ENCODE measurements at places on chromosomes 6 and 20.

DNA sequence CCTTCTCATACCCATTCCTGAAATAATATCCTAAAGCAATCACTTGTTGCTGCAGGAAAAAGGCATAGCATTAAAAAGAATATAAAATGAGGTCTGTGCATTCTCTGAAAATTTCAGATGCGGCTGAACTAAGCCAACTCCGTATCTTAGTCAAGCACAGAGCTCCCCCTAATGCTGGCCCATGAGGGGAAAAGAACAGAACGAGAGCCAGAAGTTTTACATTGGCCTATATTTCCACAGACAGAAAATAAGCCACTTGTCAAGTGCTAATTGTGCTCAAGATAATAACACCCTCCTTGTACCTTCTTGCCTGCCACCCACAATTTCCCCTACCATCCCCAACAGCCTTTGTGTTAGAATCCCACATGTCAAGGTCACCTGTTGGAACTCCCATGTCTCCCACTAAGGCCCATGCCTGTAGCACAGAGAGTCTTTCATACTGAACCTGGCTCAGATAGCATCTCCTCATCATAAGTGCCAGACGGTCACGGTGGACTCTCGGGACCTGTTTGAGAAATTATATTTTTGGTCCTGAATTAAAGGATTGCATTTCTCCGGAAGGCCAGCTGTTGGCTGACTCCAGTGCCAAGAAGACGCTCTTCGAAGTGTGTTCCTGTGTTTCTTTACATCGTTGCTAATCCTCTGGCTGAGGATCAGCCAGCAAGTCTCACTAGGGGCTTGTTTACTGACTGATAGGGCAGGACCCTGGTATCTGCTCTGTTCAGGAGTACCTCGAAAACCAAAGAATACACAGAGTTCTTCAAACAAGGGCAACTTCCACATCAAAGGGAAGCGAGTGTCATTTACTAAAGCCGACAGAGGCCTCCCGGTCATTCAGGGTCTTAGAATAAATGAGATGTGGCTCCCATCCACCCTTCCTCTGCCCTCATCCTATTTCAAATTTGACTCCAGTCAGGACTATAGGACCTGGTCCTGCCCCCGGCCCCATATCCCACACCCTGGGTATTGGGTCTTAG lies 183.4 kb upstream of the FBXL4 start:
- no peak for DNase-seq

GRCh38 chr20:41546535-41546934 lies 71.6 kb downstream of the CHD6 start:
- no peak for DNase-seq

DNA sequence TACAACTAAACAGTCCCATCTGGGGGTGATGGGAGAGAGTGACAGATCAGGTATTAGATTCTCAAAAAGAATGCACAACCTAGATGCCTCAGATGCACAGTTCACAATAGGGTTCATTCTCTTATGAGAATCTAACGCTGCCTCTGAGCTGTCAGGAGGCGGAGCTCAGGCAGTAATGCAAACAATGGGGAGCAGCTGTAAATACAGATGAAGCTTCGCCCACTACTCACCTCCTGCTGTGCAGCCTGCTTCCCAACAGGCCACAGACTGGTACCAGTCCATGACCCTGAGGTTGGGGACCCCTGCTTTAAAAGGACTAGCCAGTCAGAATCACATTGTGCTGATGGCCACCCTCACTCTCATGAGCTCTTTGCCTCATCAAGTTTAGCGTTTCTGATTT lies 247.0 kb upstream of the KCNQ5 start:
- DNase-seq = no peak

DNA sequence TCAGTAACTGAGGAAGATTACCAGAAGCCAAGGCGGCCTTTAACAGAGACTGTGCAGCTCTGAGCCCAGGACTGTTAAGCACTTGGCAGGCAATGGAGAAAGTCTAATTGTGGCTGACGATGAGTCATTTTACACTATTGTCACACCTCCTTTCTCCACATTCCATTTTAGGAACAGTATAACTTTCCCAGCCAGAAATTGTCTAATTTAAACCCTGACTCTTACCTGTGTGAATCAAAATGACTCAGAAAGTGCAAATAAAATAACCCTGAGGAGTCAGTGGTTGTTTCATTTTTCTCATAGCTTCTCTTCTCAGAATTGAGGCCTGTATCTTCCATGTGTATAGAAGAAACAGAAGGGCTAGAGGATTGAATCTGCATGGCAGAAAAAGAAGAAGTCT lies 40.0 kb upstream of the OPN5 start:
- DNase-seq = no peak

DNA sequence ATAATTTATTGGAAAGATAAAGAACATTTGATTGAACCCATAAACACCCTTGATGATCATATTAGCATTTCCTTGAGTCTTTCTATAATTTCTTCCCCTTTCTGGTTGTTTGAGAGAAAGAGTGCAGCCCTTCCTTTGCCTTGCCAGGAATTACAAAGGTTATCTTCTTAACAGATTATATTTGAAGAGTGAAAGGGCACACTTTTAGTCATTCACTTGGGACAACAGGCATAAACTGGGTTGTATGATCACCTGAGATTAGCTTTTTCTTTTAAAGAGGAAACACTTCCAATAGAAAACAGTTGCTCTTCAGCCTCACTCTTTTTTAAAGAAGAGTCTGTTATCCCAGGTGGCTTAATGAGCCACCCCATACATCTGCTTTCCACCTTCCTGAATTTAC lies 295.2 kb downstream of the PHF3 start:
- no peak for DNase-seq

GRCh38 chr20:47097691-47098622 lies 203.3 kb downstream of the EYA2 start:
- no peak for DNase-seq

GRCh38 chr20:61935926-61936700 lies 129.6 kb downstream of the TAF4 start:
- peak; percentile 4 for DNase-seq

GRCh38 chr6:142537612-142538478 lies 236.0 kb downstream of the ADGRG6 start:
- DNase-seq = no peak

DNA sequence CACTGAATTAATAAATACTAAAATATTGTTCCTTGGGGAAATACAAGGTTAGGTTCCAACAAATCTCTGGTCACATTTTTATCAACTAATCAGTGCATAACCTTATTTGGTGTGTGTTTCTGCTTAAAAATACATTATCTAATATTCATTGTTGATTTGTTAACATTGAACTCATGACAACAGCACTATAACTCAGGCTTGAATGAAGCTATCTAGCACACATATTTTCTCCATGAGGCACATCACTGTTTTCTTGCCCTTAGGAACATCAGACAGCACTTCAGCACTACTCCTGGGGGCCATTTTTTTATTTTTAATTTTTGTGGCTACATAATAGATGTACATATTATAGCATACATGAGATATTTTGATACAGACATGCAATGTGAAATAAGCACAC lies 277.2 kb upstream of the NT5E start:
- DNase-seq = no peak

DNA sequence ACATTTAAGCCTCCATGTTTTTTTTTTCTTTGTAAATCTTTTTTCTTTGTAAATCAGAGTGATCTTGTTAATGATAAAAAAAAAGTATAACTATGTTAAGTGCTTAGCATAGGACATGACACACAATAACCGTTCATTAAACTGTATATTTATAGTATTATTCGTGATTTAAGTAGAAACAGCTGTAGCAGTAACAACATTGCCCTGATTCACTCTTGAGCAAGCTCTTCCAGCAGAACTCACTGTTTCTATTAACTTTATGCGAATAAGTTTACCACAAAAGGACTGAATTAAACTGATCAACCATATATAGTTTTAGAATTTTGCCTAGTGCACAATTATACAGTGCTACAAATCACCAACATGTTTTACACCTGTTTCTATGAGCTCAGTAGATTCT lies 1338.0 kb upstream of the EYS start:
- no peak for DNase-seq

DNA sequence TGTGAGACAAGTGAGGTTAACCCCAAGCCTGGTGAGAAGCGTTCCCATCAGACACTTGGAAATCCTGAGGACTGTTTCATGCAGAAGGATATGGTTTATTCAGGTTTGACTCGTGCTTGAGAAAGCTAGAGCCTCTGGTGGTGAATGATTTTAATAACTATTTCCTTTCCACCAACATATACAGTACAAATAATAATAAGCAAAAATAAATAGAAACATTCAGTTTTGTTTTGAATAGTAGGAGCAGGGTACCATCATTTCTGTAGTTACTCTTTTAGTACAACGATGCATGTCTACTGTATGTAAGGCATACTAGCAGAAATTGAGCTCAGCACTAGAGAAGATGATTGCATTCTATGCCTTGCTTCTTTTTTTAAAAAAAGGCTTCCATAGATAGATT lies 33.5 kb downstream of the PLG start:
- no peak for DNase-seq

GRCh38 chr6:147530132-147531060 lies 21.9 kb downstream of the SAMD5 start:
- no peak for DNase-seq

GRCh38 chr20:63976980-63977738 lies 2.3 kb downstream of the SAMD10 start:
- DNase-seq = no peak

DNA sequence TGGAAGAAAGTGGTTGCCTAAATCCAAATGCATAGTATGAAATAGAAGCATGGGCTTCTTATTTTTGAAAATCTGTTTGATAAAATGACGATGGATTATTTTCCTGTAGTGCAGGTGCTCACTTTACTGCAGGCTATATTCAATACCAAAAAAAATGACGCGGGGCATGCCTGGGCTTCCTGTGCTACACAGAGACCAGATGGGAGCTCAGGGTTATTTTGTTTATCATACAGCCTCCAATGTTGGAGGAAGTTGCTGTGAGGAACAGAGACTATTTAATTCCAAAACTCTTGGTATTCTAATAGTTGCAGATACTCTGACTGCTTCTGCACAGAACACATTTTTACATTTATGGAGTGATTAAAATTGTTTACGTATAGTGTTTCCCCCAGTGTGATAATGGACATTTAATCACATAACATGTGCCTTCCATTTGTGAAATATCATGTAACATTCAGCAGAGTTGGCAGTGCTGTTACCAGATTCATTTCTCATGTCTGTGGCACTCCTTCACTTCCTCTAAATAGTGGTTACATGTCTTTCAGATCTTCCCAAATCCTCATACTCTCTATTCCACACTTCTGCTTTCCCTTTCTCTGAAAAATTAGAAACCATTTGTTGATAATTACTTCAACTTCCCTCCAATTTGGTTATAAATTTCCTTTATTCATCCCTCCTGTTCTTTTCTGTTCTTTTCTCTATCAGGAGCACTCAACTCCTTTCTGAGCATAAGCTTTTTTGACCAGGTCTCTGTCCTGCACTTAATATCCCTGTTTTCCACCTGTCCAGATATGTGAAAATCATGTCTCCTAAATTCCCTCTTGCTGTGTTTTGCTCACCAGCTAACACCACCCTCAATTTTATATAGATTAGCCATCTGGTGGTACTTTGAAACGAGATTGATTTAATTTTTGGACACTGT lies 121.6 kb downstream of the ADGRB3 start:
- no peak for DNase-seq

- no peak for DNase-seq
Measured at GRCh38 chr20:37359836-37360235, 13.9 kb downstream of the SRC start.

- DNase-seq = no peak
Measured at GRCh38 chr6:154496793-154497517, 13.5 kb downstream of the CNKSR3 start.

DNA sequence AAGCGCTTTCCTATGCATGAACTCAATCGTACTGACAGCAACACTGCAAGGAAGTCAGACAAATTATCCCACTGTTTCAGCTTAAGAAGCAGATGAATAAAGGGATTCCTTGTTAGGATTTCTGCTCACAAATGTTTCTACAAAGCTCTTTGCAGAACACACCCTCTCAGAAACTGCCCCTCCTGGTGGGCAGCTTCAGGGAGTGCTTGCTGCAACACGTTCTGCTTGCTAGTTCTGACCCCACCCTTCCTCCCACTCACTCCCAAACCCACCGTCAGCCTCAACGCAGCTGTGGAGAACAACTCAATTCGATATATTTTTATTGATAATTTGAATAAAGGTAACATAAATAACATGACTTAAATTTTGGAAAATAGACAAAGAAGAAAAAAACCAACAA lies 250.8 kb upstream of the PRDM1 start:
- no peak for DNase-seq

DNA sequence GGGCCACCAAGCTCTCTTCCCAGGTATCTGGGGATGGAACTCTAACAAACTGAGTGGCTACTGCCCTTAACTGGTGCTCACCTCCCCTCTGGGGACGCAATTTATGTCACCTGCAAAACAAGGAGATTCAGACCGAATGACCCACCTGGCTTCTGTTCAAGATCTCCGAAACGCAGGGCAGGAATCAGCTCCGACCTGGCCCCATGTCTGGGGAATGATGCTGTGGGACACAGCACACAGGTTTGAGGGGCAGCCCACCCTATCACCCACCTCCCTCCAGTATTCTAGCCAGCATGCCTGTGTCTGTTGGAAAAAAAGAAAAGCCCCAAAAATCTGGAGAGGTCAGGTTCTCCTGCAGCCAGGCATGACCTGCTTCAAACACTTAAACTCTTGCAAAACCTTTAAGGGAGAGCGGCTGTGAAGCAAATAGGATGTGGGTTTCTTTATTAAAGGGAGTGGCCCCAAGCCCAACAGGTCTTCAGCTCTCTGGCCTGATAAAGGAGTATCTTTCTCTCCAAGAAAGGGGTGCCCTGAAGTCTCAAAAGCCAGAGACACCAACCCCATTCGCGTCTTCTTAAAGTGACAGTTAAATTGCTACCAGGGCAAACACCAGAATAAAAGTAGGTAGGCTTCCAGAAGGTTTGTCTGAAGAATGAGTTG lies 6.4 kb downstream of the PREX1 start:
- DNase-seq = no peak

DNA sequence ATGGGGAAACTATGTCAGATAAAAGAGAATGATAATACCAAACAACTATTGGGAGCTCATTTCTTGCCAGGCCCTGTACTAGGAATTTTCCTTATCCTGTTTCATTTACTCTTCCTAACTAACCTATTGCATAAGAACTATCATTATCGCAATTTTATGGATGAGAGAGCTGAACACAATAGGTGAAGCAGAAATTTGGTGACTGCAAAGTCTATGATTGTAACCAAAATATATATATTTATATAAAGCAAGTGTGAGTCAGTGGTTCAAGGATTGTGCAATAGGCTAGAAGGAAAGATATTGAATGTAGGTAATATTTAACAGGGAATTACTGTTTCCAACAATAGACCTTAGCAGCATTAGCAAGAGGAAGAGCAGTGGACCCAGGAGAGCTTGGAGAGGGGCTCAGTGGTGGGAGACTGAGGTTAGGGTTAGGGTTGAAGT lies 181.1 kb upstream of the TENT5A start:
- DNase-seq = no peak

DNA sequence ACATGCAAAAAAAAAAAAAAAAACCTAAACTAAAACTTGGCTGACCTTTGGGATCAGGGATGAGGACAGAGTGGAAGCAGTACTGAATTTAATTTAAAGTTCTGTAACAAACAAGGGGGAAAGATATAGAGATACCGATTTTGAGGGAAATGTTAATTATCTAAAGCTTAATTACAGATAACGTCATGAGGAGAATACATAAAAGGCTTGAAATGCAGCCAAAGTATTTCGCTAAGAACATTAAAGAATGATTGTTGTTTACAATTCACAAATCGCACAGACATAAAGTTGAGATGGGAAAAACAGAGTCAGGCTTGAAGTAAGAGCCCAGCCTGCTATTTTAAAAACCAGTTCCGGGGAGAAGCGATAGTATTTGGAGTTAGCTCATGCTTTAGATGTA lies 208.0 kb upstream of the SASH1 start:
- DNase-seq = no peak
